Islet precursor cell (in vitro differentiated cells): ENCODE measurements at places on chromosomes 16 and 17.

DNA sequence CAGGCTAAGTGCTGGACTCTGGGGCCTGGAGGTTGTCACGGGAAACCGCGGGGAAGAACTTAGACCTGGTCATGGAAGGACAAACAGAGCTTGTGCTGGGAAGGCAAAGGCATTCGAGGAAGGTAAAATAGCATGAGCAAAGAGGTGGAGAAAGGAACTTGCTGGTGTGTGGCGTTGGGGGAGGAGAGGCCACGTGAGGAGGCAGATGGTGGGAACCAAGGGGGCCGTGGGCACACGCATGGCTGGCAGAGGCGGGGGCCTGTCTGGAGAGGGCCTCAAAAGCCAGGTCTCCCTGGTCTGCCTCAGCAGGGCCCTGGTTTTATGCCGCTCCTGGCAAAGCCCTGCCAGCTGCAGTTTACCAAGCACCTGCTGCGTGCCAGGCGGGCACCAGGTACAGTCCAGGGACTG is 15.3 kb downstream of the CORO7 start:
- DNase-seq = peak; percentile 50

DNA sequence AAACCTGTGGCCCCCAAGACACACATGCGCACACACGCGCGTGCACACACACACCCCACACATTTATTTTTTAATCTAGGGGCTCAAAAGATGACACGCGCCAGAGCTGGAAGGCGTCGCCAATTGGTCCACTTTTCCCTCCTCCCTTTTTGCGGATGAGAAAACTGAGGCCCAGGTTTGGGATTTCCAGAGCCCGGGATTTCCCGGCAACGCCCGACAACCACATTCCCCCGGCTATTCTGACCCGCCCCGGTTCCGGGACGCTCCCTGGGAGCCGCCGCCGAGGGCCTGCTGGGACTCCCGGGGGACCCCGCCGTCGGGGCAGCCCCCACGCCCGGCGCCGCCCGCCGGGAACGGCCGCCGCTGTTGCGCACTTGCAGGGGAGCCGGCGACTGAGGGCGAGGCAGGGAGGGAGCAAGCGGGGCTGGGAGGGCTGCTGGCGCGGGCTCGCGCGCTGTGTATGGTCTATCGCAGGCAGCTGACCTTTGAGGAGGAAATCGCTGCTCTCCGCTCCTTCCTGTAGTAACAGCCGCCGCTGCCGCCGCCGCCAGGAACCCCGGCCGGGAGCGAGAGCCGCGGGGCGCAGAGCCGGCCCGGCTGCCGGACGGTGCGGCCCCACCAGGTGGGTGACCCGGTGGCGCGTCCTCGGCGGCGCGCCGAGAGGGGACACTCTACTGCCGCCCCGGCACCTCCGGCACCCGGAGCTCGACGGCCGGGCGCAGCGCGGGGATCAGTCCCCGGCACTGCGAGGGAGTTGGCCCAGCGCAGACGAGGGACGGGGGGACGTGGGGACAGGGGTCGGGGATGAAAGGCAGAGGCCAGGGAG is at the start of gene STAT5A:
Gene STAT5A (plus strand): TSS at position 522 of the 826 bp plus-strand sequence. CDS start 914 bp downstream, outside the sequence.
- peak; percentile 93 for DNase-seq

- no peak for DNase-seq
These were observed 1.2 kb upstream of the DPEP2 start for GRCh38 chr16:68000450-68000849.

DNA sequence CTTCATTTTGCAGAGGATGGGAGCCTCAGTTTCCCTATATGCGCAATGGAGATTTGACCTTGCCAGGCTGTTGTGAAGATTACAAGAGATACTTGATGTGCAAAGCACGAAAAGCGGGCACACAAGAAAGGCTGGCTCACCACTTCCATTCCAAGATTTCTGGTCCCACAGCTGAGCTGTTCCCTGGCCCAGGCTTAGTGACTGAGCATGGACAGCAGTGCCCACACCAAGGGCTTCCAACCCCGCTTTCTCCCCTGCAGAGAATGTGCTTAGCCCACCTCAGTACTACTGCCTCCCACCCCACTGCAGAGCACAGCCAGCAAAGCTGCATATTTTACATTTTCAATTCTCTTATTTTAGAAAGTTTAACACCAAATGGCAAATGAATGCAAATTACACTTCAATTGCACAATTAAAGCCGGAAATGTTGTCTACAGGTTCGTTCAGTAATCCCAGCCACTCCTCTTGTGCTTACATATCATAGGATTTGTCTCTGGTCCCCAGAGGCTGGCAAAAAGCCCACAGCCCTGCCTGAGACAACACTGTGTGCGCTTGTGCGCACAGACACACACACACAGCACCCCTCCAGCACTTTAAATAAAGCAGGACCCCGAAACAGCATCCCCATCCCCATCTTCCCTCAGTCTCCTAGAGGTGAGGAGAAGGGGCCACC is 51.8 kb downstream of the VAC14 start:
- no peak for DNase-seq

GRCh38 chr17:6639014-6639585 is 1.4 kb downstream of the KIAA0753 start:
- DNase-seq = no peak
